ENCODE measurements at places on chromosomes 16 and 17.
A peak's percentile ranks its signal among the peaks of the same experiment; 100 is the strongest.

- no peak for DNase-seq
These were observed 24.8 kb downstream of the TMC7 start for GRCh38 chr16:19008245-19009169.

GRCh38 chr16:62644030-62644812, 608.0 kb upstream of the CDH8 start:
- no peak for DNase-seq

GRCh38 chr17:57941384-57942370, 13.5 kb downstream of the CUEDC1 start:
- DNase-seq = no peak

DNA sequence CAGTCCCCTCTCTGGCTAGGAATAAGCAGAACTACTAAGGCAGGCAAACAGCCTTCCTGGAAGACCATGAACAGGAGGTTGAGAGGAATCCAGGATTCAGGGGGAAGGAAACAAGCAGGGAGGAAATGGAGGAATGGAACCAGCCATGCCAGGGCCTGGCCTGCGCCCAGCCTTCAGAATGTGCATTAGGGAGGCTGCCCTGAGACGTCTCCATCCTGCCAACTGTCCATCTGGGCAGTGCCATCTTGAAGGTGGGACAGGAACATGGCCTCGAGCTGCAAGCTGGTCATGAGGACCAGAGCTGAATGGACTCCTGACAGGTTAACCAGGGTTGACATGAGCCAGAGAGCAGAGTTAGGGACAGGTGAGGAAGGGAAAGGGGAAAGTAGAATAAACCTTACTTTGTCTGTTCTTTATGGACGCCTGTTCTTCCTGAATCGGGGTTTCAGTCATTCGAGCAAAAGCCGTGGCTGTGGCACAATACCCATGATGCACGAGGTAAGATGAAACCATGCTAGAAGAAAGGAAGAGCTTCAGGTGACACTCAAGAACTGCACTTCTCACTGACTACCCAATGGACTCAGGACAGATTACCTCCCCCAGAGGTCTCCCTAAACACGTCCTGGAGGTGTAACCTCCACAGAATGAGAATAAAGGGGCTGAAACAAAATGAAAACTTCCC, 12.1 kb upstream of the GFOD2 start:
- no peak for DNase-seq

DNA sequence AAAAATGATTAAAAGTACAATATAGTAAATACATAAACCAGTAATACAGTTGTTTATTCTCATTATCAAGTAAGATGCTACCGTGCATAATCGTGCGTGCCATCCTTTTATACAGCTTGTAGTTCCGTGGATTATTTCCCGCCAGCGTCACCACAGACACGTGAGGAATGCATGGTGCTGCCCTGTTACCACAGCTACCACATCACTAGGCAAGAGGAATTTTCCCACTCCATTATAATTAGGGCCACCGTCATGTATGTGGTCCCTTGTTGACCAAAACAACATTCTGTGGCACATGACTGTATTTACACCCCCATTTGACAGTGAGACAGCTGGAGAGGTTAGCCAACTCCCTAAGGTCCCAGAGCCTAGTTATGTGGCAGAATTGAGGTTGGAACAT, 30.5 kb upstream of the LGALS9 start:
- no peak for DNase-seq

DNA sequence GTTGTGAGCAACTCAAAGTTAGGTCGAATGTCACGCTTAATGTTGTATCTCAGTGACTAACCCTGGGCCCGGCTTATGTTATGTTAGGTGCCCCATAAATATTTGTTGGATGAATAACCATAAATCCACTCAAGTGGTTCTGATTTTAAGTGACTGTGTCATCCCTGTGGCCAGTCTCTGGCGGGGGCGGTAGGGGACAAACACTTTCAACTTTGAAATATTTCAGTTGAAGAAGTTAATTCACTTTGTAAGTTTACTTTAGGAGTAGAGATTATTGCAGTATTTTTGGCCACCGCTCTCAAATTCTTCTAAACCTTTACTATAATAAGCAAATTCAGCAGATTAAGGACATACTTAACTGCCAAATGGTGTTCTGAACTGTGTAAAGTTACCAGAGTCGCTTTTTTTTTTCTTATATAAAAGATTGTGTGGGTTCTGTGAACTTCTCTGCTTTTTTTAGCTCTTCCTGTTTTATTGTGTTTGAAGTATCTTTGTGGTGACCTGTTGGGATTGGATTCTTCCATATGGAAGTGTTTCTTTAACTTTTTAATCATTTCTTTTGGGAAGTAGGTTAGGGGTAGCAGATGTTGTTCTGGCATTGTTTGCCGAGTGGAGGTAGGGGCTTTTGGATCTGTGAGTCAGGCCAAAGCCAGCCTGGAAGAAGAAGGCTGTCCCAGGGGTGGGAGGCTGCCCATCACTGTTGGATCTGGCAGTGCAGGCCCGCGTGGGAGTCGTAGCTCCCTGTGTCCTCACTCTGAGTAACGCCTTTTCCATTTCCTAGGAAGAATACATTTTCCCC, 61.4 kb upstream of the TBX2 start:
- DNase-seq = no peak

- DNase-seq = peak; percentile 97
These were observed 2.2 kb upstream of the PLXDC1 start for GRCh38 chr17:39153599-39154051.

GRCh38 chr16:49883076-49884014, 27.4 kb upstream of the ZNF423 start:
- no peak for DNase-seq

DNA sequence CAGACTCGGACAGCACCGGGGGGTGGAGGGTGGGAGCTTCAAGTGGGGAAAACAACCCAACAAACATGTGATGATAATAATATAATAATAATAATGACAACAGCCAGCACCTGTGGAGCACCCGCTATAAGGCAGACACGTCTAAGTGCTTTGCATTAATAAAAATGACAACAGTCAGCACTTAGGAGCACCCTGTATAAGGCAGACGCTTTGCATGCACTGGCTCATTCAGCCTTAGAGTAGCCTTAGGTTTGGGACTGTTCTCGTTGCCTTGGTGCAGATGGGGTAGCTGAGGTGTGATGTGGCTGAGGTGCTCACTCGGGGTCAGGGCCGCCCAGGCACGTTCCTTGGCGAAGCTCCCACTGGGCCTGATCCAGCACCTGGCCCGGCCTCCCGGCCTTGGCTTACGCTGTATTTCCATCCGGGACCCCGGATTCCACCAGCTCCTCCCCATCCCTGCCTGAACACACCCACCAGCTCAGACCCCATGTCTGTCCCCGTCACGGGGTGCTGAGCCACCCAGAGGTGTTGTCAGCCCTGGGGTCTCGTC, 144.0 kb upstream of the CIBAR2 start:
- DNase-seq = no peak

All from breast epithelium (tissue), 4 donors.